ENCODE measurements at places on chromosomes 7 and 10.

DNA sequence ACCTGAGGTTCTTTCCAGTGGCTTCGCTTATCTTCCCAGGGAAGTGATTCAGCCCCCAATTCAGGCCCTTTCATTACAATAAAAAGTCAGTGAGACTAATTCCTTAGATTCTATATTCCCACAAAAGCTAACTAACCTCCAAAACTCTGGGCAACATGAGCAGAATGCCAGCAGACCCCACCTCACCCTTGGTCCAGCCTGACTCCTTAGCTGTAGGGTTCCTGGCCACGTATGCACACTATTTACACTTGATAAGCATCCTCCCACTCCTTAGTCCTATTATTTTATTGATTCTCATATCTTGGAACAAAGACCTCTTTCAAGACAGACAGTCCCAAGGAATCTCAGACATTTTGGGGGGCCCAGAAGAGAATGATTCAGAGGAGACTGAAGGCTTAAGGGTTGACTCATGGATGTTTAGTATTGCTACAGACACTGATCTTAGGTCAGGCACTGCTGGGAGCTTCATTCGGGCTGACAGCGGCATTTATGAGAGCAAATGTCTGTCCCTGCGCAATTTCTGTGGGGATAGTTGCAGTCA is 162.6 kb upstream of the GDF10 start:
- no peak for DNase-seq

- no peak for DNase-seq
Measured at GRCh38 chr7:70344726-70345125, 746.5 kb downstream of the AUTS2 start.

GRCh38 chr7:123485187-123485586 is 49.2 kb downstream of the IQUB start:
- no peak for DNase-seq

GRCh38 chr7:66099551-66100407 is 14.9 kb upstream of the CRCP start:
- peak; percentile 0 for DNase-seq

Data from NCI-H1694 treated with DMSO at 0.1 percent for 48 hours (cell line).